Chondrocyte (in vitro differentiated cells): ENCODE measurements at places on chromosomes 13 and 19. TPM values are rescaled to one million over a fixed set of nuclear protein-coding genes. Genes with fewer than 3 reads are reported as not detected.

DNA sequence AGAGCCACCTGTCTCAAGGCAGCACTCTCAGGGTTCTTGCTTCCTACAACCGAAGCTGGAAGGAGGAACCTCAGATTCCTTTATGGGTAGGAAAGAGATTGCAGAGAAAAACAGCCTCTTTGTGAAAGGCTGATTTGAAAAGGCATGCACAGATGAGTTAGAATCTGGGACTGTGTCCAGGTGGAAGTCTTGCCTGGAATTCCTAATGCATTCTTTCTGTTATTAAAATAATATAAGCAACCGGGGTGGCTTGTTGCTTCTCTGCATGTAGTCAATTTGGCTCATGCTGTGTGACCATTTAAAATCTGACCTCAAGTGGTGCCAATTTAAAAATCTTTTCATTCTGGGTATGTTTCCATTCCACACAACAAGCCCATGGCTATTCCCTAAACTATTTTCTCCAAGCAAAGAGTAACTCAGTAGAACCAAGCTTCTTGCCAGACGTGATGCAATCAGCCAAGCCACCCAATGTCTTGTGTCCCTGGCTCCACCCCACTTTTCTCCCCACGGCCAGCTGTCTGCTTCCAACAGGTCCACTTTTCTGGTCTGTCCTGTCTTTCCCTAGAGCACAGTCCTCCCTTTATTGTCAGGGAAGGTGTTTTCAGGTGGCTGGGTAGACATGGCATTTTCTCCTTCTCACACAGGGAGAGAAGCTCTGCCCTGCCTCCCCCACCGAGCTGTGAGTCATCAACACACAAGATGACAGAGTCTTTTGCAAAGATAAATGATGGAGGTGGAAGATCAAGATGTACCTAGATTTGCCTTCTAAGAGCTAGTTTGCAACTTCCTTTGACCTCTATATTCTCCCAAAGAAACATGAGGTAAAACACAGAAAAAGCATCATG, 394.3 kb downstream of the FOXO1 start:
- no peak for DNase-seq

DNA sequence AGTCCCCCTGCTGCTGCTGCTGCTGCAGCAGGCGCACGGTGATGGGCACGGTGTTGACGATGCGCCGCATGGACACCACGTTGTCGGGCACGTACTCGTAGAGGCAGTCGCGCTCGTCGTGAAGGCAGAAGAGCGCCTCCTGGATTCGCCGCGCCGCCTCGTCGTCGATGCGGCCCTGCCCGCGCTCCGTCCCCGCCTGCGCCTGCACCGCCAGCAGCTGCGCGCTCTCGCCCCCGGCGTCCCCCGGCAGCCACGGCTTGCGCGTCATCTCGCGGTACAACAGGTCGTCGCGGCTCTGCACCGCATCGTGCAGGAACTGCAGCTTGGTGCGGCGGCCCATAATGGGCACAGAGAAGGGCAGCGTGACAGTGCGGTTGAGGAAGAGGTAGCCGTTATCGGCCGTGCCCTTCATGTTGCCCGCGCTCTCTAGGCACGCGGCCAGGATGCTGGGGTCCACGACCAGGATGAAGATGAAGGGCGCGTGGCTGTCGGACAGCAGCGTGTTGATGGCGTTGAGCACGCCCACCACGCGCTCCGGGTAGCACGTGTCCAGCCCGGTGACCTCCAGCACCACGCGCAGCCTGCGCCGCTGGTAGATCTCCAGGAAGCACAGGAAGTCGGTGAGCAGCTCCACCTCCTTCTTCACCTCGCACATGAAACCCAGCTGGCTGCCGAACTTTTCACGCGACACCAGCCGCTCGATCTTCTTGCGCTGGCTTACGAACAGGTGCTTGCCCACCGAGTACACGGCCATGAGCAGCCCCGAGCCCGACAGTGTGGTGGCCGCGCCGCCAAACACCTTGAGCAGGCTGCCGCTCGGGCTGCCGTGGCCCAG, 8.1 kb downstream of the NKPD1 start:
- DNase-seq = no peak

- no peak for DNase-seq
Observed at GRCh38 chr19:31226151-31226935, 122.9 kb downstream of the TSHZ3 start.

DNA sequence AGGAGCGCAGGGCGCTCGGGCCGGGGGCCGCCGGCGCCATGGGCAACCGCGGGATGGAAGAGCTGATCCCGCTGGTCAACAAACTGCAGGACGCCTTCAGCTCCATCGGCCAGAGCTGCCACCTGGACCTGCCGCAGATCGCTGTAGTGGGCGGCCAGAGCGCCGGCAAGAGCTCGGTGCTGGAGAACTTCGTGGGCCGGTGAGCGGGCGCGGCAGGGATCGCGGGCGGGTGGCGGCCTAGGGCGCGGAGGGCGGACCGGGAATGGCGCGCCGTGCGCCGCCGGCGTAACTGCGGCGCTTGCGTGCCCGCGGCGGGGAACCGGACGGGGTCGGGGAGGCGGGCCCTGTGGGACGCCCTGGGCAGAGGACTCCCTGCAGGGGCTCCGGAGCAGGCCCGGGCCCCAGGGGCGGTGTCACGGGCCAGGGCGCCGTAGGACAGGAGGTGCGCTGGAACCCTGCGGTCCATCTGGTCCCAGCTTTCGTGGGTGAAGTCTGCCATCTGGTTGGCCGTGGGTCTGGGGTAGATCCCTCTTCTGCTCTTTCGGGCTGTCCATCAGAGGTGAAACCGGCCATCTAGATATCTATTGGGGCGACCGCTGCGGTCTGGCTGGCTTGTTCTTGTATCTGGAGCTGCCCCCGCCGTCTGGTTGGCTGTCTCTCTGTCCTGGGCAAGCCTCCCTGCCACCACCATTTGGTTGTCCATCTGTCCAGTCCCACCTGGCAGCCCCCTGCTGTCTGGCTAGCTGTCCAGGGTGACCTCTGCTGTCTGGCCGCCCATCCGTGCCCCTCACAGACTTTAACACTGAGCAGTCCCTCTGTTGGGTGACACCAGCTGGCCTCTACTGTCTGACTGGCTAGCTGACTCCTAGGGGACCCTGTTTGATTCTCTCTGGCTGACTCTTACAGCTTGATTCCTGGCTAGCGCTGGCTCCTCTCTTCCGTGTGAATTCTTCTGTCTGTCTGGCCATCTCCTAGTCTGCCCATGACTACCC, 622 bp downstream of the DNM2 start:
- no peak for DNase-seq

DNA sequence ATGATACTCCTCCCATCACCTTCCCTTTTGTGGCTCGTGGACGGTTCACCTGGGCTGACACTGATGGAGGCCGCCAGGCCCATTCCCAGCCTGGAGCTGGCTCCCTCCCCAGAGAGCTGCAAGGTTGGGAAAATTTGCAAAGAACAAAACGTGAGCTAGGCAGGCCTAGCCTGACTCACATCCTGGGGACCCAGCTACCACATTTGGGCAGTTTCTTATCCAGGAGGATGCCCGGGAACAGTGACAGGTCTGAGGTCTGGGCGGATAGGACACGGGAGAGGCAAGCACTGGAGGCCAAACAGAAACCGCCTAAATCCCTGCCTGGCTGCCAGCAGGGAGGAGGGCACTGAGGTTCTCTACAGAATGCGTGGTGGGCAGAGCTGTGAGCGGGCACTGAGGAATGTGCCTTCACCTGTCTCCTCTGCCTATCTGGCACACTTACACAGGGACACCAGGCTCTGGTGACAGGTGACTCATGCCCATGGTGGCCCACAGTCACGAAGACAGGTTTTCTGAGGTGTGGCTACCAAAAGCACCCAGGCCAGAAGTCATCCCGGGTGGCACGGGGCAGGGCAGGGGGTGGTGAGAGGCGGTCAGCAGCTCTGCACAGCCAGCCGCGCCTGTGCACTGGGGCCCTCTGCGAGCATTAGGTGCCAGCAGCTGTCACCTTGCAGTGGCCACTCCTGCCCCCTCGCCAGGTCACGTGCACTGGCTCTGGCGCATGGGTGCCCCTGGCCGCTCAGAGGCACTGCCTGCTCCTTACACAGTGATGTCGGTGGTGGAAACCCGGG, 23.2 kb downstream of the SH3GL1 start:
- no peak for DNase-seq

The ZNF284 gene
- total RNA-seq = 3.2 to 4.3 TPM (median 4.1 TPM) in 3 replicates

The SPACA4 gene
- total RNA-seq = not detected in 3 replicates

The PSG1 gene
- total RNA-seq = 0.29 TPM in 1 of 3 replicates, not detected in the others
